Fibroblast of skin of left biceps (primary cell): ENCODE measurements at places on chromosomes 4 and X.

DNA sequence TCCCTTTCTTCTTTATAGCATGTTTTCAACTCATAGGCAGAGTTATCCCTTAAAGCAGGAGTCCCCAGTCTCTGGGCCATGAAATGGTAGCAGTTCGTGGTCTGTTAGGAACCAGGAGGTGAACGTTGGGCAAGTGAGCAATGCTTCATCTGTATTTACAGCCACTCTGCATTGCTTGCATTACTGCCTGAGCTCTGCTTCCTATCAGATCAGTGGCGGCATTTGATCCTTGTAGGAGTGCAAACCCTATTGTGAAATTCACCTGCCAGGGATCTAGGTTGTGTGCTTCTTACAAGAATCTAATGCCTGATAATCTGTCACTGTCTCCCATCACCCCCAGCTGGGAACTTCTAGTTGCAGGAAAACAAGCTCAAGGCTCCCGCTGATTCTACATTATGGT lies 39.8 kb downstream of the DTHD1 start:
- no peak for DNase-seq

GRCh38 chrX:107440187-107440586 lies 9.3 kb upstream of the FRMPD3 start:
- no peak for DNase-seq

- no peak for DNase-seq
Measured at GRCh38 chr4:110010797-110011196, 98.1 kb downstream of the EGF start.

GRCh38 chr4:109218288-109218687 lies 84.2 kb downstream of the COL25A1 start:
- no peak for DNase-seq

DNA sequence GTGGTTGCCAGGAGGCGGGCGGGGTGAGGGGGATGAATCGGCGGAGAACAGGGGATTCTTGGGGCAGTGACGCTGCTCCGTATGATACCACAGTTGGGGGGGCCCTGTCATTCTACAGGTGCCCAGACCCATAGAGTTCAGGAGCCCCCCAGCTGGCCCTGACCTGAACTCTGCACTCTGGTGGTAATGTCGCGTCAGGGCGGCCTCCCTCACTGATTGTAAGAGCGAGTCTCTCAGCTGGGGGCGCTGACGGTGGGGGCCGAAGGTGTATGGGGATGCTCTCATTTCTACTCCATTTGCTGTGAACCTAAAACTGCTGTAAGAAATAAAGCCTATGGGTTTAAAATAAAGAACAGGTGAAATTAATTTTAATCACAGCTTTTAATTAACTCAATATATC lies 91.8 kb upstream of the PSAPL1 start:
- DNase-seq = no peak

DNA sequence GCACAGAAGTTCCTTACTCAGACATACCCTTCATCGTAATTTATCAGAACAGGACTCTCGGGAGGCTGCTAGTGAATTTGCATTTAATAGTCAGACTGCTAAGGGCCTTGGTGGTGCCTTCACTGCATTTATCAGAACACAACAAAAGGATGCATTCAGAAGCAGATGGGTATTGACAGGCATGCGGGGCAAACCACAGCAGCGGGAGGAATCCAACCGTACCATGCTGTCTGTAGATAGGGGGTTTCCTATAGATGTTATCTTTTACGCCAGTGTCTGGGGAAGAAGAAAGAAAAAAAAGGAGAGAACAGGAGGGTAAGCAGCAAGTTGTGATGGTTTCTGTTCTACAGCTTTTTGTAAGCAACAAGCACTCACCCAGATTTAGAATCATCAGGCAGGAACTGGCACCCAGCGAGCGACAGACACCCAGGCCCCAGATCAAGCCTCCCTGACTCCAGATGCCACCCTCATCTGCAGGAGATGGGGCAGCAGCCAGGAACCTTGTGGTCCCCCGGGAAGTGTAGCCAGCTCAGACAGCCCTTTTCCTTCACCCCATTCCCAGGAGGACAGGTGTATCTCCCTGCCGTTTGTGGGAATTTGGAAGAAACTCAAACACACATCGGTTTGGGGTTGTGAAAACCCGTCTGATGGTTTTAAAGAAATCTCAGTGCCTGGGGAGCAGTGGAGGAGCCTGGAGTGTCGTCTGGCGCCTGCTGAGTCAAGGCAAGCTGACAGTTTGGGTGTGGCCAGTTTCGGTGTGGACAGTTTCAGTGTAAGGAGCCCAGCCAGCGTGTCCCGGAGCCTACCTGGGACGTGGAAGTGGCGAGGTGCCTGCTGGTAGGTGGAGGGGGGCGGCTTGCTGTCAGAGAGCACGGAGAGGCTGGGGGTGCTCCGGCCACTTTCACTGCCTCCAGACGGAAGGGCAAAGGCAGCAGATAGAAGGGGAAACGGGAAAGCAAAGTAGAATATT lies 80.0 kb upstream of the AFAP1 start:
- DNase-seq = no peak

- no peak for DNase-seq
Measured at GRCh38 chrX:23742174-23742696, 841 bp downstream of the ACOT9 start.

DNA sequence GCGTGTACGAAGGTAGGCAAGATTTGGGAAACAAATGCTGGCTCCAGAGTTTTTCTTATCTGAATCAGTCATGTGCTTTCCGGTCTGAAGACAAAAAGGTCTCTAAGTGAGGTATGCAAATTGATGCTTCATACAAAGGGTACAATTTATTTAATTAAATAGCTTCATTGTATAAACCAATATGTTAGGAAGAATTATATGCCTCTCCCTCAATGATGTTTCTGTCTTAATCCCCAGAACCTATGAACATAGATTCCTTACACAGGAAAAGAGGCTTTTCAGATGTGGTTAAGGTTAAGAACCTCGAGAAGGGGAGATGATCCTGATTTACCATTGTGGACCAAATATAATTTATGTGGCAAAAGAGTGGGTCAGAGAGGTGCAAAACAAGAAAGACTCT lies 543.5 kb upstream of the PCDH10 start:
- DNase-seq = no peak

GRCh38 chr4:137663251-137664045 lies 131.2 kb upstream of the PCDH18 start:
- DNase-seq = no peak

- peak; percentile 23 for DNase-seq
Measured at GRCh38 chr4:181030961-181031360, 1212.2 kb upstream of the TENM3 start.

DNA sequence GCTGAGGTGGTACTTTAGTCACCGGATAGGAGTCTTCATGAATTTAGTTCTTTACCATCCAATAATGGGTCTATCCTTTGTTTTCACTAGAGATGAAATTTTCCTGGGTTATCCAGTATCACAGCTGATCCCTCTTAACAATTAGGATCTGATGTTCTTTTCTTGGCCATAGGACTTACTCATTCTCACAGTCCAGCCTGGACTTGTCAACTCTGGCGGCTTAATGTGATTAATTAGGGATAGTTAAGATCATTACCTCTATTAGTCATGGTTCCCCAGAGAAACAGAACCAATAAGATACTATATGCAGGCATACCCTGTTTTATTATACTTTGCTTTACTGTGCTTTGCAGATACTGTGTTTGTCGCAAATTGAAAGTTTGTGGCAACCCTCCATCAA lies 272.7 kb upstream of the FAT4 start:
- peak; percentile 5 for DNase-seq

DNA sequence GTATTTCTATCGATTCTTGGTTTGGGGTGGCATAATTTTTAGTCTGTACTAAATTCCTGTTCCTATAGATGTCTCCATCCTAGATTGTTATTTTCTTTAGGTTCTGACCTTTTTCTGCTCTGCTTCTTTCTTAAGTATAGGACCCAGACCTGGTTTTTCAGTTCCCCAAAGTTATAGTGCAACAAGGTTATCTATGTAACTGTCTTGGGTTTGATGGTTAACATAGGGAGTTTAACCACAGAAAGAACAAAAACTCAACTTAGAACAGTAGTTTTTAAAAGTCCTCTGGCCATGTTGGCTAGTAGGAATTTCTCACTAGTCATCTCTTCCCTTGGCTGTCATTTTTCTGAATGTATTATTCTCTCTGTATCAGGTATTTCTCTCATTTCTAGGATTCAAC lies 38.8 kb upstream of the MAD2L1 start:
- no peak for DNase-seq

GRCh38 chrX:39823424-39823823 lies 274.3 kb downstream of the BCOR start:
- no peak for DNase-seq

DNA sequence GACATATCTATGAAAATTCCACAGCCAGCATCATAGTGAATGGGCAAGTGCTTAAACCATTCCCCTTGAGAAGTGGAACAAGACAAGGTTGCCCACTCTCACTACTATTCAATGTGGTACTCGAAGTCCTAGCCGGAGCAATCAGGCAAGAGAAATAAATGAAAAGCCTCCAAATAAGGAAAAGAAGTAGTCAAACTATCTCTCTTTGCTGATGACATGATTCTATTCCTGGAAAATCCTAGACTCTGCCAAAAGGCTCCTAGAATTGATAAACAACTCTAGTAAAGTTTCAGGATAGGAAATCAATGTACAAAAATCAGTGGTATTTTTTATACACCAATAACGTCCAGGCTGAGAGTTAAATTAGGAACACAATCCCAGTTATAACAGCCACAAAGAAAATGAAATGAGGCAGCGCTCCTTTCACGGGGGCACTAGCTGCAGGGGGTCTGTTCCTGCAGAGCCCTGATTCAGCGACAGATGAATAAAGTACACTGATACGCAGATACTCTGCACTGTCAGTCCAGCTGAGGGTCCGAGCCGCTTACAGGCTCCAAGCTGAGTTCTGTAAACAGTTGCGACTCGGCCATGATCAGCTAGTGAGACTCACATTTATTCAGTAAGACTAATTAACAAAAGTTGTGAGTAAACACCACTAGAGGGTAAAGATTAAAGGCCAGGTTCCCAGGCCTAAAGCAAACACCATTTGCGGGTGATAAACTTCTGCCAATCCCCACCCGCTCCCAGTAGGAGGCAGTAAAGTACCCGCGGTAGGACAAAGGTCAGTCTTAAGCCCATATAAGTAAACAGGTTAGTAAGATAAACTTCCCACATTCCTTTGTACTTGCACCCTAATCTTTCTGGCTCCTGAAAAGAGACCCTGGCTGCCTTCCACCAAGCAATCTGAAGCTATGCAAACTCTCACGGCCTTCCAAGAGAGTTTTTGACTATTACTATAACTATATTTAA lies 290.6 kb upstream of the GRID2 start:
- no peak for DNase-seq

DNA sequence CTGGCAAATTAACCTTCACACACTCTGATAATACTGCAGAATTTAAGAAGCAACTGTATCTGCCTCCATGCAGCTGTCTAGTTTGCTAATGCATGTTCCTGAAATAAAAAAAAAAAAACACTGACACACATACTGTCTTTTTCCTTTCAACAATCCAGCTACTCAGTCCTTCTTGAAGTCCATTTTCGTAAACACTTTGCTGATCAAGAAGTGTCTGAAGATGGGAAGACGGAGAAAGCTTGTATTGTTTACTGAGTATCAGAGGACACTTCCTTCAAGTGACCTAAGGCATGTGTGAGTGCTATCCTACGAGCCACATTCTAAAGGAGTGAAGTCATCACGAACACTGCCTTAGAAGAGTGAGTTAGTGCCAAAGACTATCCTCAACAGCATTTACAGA lies 82.6 kb downstream of the LUZP4 start:
- no peak for DNase-seq

DNA sequence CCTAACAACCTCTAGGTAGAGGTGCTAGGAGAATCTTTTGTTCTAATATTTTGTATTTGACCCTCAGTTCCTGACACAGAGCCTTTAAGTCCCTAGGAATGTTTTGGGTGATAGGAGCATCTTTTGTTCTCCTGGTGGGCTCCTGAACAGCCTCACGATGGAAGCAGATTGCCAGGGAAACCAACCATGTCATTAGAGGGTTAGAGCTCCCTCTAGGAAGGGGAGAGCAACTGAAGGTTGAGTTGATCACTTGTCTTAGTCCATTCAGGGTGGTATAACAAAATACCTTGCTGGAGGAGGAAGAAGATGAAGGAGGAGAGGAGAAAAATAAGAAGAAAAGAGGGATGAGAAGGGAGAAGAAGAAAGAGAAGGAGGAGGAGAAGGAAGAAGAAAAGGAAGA lies 9.2 kb downstream of the VCX start:
- no peak for DNase-seq

- no peak for DNase-seq
Measured at GRCh38 chrX:123049071-123049625, 134.9 kb upstream of the GRIA3 start.

GRCh38 chrX:65758505-65758904 lies 91.1 kb downstream of the MSN start:
- no peak for DNase-seq

- DNase-seq = no peak
Measured at GRCh38 chr4:76246025-76246424, 5.5 kb upstream of the FAM47E start.

DNA sequence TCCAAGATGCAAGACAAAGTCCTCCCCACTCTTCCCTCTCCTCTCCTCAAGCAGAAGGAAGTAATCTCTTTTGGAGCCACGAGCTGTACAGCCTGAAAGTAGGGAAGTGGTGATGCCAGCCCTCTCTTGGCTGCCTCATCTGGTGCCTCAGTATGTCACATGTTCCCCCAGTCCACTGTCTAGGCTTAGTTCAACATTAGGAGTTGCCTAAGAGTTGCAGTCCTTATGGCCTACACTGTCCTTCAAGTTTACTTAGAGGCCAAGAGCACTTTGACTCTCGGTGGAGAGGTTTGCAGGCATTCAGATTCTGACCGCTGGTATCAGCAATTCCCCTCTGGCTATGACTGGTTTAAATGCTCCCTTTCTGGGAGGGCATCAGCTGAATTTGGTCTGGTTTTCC lies 735.6 kb downstream of the GLUD2 start:
- DNase-seq = no peak

- DNase-seq = no peak
Measured at GRCh38 chrX:37348231-37348970, 763 bp upstream of the PRRG1 start.

DNA sequence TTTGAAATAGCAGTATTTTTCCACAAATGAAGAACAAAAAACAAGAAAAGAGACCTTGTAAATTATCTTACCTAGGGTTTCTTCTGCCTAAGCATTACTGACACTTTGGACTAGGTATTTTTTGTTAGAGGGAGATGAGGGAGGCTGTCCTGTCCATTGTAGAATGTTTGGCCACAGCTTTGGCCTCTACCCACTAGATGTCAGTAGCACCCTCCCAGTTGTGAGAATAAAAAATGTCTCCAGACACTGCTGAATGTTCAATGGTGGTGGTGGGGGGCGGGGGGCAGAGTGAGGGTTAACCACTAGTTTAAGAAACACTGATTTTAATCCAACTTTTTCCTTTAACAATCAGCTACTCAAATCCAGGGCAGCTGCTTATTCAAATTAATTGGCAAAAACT lies 25.8 kb downstream of the OTUD4 start:
- DNase-seq = no peak

GRCh38 chr4:116346750-116347149 lies 738.6 kb downstream of the TRAM1L1 start:
- no peak for DNase-seq

- no peak for DNase-seq
Measured at GRCh38 chrX:137428766-137429591, 136.9 kb upstream of the ZIC3 start.

DNA sequence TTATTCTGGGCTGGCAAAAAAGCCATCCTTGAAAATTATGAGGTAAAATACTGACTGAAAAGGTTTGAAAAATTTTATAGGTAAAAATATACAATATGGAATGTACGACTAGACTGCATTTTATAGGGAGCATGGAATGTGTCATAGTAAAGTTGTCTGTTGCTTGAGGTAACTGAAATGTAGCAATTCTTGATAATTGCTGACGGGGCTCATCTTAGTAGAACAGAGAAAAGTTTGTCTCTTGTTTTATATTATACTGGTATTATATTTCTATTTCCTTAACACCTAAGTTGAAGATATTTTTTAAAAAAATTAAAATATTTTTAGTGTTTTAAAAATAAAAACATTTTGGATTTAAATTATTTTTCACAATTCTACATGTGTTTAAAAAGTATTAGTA lies 11.0 kb downstream of the GRIA2 start:
- DNase-seq = no peak
